ENCODE measurements at places on chromosomes 7 and 10.

DNA sequence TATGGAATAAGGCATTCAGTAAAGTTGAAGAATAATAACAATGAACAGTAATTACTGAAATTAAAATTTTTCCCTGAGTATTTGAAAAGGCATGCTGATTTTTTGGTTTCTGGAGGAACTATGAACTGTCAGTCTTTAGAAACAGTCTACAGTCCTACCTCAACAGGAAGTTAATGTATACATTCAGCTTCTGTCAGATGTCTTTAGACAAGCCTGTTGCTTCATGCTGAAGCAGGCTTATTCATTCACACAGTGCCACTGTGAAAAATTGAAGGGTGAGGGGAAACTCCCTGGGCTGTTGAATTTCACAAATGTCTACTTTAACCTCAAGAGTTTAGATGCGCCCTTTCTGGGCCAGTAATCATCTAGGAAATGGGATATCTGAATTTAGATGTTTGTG, 3.5 kb downstream of the NRF1 start:
- DNase-seq, result no peak

DNA sequence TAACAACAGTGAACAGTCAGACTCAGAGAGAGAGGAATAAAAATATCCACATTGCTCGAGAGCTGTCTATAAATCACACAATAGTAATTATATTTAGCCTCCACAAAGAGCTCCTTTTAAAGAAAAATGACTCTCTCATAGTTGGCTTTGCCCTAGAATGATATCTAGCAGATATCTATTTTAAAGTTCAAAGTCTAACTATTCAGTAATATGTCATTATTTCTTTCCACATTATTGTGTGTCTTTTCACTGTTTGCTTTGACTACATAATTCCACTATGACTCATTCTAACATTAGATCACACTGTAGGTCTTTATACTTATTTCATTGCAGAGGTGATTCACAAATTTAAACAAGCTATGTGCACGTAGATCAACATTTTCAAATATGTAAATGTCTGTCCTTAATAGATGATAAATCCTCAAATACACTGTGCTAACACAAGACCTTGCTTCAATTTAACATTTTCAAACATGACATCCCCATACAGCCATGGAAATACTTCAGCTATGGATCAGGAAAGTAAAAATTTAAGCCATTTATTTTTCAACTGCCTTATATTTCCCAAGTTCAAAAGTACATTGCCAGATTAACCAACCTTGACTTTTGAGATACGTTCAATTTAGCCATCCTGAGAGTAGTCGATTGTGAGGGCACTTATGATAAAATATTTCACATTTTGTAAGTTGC, 99.9 kb upstream of the AKR1E2 start:
- DNase-seq, result no peak

GRCh38 chr10:100740476-100741377, 4.7 kb upstream of the PAX2 start:
- DNase-seq, result no peak

GRCh38 chr10:34351161-34351560, 463.9 kb downstream of the PARD3 start:
- no peak for DNase-seq

DNA sequence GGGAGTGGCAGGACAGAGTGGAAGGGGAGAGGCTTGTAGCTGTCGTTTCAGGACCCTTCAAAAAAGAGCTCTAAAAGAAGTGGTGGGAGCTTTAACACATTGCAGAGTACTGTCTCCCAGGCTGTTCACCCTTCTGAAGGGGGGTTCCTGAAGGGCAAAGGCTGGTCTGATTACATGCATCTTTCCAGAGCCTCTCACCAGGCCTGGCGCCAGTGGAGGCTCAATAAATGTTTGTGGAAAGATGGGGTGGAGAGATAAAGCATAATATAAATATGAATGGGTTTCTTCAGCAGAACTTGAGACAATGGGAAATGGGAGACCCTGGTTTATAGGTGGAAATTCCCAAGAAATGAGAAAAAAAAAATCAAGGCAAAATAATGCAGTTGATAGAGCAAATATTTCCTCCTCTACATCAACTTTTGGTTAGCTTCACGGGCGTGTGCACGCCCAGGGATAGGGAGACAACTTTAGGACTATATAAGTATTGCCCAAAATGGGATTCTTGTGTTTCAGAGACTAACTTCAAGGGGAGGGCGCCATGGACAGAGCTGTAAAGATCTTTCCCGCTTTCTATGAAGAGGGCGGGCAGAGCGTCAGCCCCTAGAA, 613 bp upstream of the BUB3 start:
- no peak for DNase-seq

GRCh38 chr7:295155-296154, 5.5 kb downstream of the FOXL3 start:
- DNase-seq, result no peak

- DNase-seq, result no peak
These were observed at the start of gene GRM3 for GRCh38 chr7:86643561-86644281. GRM3 (plus strand) TSS chr7:86643909; CDS start chr7:86765146, 121,237 bp downstream.

- DNase-seq, result no peak
These were observed 19.5 kb downstream of the RBM33 start for GRCh38 chr7:155663937-155664336.

GRCh38 chr7:27329909-27330308, 87.3 kb downstream of the EVX1 start:
- DNase-seq, result no peak

DNA sequence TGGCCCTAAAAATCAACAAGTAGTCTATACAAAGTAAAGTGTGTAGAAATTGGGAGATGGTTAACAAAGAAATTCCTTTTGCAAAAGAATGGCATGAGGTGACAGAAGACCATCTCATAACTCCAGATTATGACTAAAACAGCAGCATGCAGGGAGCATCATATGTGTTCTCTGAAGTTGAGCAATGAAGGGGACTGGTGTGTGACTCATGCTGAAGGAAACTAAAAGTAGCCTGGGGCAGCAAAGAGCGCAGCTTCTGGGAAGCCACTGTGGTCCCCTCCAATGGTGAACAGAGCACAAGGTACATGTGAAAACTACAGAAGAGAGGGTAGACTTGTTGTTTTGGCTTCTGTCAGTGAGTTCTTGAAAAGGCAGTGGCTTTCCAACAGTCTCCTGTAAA, 133.4 kb downstream of the MACC1 start:
- DNase-seq, result no peak

GRCh38 chr7:88661921-88662320, 97.6 kb upstream of the ZNF804B start:
- no peak for DNase-seq

DNA sequence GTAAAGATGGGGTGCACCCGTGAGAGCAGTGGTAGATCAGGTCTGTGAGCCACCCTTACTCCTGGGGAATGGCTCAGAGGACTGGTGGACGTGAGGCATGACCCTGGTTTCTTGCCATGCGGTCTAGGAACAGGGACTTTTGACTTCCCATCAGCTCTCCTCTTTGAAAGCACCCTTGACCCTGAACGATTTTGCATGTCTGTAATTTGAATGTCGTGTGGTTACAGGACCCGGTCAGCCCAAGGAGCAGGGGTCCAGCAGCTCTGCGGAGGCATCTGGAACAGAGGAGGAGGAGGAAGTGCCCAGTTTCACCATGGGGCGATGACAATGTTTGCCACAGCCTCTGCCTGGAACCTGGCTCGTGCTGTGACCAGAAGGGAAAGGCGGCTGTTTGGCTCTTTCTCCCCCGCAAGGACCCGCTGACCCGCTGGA, 8.6 kb upstream of the ORAI2 start:
- DNase-seq, result no peak

DNA sequence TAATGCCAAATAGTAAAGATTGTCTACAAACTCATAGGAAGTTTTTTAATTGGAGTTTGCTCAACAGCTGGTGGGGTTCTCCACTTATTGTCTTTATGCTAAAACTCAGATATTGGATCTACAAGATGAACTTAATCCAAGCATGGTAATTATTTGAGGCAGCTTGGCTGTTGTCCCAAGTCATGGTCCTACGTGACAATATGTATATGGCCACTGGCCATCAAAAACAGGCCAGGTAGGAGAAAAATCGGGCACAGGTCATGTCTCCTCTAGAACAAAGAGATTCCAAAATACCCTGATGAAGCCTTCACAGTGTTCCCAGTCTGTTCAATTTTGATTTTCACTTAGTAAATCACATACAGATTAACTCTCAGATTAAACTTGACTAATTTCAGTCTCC, 606.4 kb downstream of the TNS3 start:
- DNase-seq, result no peak

DNA sequence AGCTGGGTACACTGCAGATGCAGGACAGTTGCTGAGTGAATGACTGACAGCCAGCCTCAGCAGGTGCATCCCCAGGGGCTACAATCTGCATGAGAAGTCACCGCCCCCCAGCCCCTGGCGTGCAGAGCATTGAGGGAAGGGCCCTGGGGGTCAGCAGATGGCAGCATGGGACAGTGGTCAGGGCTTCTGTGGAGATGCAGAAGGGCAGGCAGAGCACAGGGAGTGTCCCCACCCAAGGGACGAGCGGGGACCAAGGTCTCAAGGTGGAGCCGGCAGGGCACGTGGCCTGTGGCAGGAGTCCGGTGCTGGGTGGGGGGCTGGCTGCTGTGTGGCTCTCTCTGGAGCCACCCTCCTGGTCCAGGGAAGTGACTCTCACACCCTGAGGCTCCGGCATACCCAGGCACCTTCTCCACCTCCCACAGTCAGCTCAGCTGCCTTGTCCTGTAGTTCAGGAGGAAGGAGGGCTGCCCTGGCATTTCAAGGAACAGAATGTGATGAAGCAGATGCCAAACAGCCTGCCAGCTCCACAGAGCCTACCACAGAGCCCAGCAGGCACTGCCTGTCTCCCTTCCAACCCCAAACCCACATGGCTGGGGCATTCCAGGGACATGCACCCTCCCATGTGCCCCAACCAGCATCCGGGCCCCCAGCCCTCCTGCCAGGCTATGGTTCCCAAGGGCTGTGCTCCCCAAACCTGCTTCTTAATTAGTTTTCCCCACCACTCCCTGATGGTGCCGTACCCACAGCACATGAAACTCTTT, 114.5 kb downstream of the TMEM130 start:
- no peak for DNase-seq

- DNase-seq, result no peak
These were observed 53.4 kb downstream of the NKX6-2 start for GRCh38 chr10:132732518-132732917.

DNA sequence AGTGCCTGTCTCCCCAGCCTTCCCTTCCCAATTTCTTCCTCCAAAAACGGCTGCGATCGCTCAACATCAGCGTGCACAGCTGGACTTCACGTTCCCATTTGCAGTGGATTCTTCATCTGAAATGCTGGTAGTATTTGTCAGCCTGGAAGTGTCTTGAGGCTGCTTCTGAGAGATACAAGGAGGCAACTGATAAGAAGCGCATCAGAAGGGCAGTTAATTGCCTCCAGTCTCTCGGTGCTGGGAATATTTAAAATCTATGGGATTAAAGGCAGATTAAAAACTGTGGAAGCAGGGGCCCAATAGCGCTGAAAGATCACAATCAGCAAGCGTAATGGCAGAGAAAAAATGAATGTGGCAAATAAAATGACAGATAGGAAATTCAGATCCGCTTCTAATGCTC, 450.0 kb downstream of the GATA3 start:
- no peak for DNase-seq

DNA sequence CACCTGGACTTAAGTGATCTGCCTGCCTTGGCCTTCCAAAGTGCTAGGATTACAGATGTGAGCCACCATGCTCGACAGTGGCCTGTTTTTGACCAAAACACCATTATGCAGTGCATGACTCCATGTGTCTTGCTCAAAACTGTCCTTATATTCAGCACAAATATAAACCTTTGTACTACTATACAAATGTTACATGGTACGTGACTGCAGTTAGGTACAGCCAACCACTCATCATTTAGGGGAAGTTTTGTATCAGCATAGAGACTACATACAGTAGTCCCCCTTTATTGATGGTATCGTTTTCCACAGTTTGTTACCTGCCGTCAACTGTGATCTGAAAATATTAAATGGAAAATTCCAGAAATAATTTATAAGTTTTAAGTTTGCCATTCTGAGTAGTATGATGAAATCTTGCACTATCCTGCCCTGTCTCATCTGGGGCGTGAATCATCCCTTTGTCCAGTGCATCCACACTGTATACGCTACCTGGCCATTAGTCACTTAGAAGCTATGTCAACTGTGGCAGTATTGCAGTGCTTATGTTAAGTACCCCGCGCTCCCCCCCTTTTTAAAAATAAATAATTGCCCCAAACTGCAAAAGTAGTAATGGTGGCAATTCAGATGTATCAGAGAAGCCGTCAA, 23.3 kb upstream of the ZNF282 start:
- DNase-seq, result no peak

DNA sequence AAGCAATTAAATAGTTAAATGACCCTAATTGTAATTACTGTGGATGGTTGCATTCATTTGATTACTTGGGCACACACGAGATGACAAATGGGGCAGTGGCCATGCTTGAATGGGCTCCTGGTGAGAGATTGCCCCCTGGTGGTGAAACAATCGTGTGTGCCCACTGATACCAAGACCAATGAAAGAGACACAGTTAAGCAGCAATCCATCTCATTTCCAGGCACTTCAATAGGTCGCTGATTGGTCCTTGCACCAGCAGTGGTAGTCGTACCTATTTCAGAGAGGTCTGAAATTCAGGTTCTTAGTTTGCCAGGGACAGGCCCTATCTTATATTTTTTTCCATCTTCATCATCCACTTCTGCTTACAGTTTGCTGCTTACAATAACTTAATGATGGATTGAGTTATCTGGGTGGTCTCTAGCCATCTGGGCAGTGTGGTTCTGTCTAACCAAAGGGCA, 8.3 kb downstream of the PCBD1 start:
- DNase-seq, result peak; percentile 74

- DNase-seq, result no peak
These were observed 60.3 kb upstream of the ABLIM1 start for GRCh38 chr10:114718374-114718773.

- no peak for DNase-seq
These were observed 36.1 kb downstream of the RALA start for GRCh38 chr7:39659356-39660013.

DNA sequence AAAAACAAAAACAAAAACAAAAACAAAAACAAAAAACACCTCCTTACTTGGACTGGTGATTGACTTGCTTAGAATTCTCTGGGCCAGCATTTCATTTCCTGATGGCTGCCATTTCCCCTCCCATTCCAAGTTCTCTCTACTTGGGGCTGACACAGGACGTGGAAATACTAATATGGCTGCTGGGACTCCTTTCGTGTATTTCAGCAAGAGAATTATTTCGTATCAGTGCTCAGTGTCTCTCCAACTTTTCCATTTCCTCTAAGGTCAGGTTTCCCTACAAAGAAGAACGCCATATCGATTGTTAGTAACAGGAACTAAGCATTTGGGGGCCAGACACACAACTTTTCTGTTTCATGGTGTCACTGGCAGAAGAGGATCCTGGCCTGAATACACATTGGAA, 22.5 kb upstream of the VAX1 start:
- DNase-seq, result no peak

DNA sequence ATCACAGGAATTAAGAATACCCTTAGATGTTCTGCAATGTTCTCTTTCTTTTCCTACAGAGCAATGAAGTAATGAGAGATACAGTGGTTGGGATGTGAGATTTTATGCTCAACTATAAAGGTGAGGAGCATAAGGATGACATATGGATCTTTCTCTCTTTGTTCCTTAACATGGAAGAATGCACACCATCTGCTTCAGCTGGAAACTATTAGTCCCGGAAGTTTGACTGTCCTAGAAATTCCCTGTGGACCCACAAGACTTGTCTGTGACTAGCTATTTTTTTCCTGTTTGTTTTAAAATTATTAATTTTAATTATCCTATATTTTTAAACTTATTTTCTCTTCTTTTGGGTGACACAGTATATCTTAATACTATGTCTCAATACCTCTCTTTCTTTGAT, 80.2 kb downstream of the DKK1 start:
- DNase-seq, result no peak
